Stimulated activated CD4-positive, alpha-beta T cell treated with anti-CD3 and anti-CD28 coated beads, Interleukin-1b, Interleukin-23, amount 100 ng/mL, for 4 hours (primary cell): ENCODE measurements at places on chromosomes 16 and 17.

DNA sequence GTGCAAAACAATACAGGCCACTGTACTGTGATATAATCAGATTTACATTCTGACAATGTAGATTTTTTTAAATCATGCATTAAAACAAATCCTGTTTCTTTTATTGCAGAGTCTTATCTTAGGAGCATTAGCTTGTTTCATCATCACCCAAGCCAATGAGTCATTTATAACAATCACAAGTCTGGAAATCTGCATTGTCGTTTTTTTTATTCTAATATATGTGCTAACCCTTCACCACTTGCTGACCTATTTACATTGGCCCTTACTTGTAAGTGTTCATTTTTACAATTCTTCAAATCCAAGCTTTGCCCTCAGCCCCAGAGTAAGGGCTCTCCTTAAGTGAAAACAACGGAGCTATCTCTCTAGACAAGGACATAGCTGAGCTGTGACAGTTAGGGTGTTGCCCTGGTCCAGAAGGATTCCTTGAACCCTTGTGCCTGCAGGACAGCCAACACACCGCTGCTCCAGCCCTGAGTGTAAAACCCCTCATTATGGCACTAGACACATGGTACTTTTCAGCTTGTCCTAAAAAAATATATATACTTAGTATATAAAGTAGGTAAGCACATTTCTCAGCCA is 3.7 kb downstream of the CMTM1 start:
- DNase-seq: no peak

DNA sequence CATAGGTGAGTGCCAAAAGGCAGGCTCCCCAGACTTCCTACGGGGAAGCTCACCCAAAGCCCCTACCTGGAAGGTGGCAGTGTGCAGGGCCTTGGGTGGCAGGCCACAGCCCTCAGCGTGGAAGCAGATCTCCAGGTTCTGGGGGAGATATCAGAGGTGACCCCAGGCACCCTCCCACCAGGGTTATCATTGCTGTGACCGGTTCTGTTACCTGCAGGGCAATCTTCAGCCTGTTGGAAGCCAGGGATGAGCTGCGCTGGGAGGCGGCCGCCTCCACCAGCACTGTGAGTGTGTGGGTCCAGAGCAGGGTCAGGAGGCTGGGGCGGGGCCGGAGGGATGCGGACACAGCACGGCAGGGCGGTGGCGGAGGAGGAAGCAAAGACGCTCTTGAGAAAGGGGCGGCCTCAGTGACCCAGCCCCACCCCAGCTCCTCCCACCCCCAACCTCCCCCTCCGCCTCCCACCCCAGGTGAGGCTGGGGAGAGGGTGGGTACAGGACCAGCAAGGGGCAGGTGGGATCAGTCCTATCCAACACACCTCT is 13.1 kb downstream of the UNC13D start:
- no peak for DNase-seq

- DNase-seq: no peak
These were observed 5.5 kb downstream of the CPPED1 start for GRCh38 chr16:12798171-12798570.

DNA sequence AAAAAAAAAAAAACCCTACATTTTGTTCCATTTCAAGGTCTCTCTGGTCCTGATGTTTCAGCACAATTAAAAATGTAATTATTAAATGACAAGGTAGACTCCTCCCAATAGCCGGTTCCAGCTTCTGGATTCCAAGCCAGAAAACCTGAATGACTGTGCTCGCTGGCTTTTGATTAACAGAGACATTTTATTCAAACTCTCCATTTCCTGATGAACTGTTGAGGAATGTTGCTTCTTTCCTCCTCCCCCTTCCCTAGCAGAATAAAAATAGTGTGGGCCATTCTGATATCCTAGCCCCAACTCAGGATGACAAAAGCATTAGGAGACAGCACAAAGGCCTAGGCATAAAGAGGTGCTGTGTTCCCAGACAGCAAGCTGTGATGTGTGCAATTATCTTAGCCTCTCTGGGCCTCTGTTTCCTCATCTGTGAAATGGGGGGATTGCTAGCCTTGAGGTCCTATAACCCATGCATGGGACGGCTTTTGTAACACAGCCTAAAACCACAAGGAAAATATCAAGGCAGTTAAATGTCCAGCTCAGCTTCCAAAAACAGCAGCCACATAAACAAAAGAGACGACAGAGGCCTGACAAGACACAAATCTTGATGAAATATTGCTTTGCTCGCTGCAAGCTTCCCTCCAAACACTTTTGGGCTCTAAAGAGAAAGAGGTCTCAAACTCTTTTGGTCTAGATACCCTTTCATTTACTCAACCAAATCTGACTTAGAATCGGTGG is 127.2 kb upstream of the RCVRN start:
- DNase-seq: no peak

GRCh38 chr17:49603720-49604119 is 28.0 kb downstream of the NXPH3 start:
- DNase-seq: no peak

DNA sequence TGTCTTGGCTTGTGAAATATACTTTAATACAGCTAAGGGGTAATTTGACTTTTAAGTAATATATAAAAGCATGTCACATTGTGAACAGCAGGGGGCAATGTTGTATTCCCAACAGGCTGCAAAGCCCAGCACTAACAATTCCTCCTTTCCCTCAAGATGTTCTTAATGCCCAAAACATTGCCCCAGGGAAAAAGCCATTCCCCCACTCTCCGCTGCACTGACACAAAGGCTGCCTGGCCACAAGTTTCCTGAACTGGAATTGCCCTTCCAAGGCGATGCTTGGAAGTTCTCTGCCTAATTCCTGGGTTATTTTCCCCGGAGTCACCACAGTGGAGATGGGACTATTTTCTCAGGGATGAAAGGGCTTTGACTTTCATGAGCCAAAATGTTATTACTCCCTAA is 27.2 kb downstream of the CLEC16A start:
- no peak for DNase-seq

DNA sequence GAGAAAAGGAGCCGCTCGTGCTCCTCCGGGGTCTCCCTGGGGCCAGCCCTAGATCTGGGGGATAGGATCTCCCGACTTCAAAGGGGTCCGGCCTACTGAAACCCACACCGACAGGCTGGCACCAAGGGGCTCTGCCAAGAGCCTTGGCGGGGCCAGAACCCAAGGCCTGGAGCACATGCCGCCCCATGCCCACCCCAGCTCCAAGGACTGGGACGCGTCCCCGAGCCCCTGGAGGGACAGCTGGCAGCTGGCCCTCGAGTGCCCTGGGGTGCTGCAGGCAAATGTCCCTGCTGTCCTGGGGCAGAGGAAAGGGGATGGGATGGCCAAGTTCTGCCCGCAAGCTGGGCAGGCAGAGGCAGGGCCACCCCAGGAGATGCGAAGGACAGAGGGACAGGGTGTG is 31.8 kb upstream of the ZFPM1 start:
- no peak for DNase-seq

- no peak for DNase-seq
These were observed 16.4 kb downstream of the NTN1 start for GRCh38 chr17:9037736-9038135.

- no peak for DNase-seq
These were observed 47.8 kb upstream of the TBX2 start for GRCh38 chr17:61351745-61352407.
